ENCODE measurements at places on chromosomes 11 and 22. TPM values are rescaled to one million over a fixed set of nuclear protein-coding genes. Genes with fewer than 3 reads are reported as not detected.

The ZBTB16 gene
- 14.6 TPM for total RNA-seq

The OOSP4B gene
- total RNA-seq = not detected

The CNIH2 gene
- total RNA-seq = 2.7 TPM

The AQP11 gene
- total RNA-seq = 0.28 TPM

DNA sequence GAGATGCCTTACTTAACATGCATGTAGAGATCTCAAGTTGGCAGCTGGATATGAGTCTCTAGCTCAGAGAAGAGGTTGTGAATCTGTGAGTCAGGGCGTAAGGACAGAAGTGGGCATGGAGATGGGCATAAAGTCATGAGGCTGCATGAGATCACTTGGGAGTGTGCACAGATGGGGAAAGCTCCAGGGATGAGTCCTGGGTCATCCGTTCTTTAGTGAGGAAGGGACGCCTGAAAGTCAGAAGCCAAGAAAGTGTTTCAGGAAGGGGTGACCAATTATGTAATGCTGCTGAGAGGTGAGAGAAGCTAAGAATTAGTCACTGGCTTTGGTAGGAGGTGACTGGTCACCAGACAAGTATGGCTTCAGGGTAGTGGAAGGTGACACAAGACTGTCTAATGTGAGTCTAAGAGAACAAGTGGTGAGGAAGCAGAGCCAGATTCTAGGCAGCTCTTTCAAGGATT lies 6.7 kb downstream of the ACP2 start:
- no peak for DNase-seq

DNA sequence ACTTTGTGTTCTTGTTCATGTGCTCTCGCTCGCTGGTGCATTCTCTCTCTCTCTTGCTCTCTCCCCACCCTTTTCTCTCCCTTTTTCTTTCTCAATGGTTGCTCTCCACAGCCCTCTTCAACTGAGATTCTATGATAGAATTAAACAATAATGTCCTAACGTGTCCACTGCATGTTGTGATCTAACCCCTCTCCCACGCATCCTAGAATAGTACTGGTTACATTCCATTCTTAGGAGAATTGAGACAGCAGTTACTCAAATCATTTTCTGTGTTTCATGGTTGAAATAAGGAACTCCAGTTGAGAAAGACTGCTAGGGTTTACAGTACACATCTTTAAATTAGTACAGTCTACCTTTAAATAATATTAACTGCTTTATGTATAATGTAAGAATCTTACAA lies 318.1 kb upstream of the PITPNB start:
- DNase-seq = no peak

DNA sequence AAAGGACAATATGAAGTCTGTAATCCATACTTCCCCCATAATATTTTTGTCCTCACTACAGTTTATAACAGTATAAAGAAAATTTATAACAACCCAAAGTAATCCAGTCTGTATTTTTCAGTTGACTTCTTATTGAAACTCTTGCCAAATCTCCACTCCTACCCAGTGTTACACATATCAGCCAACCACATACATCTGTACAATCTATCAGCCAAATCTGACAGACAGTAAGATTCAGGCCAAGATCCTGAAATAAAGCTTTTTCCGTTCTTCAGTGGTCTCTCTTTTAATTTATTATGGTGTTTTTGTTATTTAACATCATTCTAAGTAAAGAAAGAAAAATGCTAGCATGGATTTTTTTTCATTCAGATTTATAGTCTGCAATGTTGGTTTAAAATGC lies 2370.9 kb upstream of the RAG2 start:
- DNase-seq = no peak

DNA sequence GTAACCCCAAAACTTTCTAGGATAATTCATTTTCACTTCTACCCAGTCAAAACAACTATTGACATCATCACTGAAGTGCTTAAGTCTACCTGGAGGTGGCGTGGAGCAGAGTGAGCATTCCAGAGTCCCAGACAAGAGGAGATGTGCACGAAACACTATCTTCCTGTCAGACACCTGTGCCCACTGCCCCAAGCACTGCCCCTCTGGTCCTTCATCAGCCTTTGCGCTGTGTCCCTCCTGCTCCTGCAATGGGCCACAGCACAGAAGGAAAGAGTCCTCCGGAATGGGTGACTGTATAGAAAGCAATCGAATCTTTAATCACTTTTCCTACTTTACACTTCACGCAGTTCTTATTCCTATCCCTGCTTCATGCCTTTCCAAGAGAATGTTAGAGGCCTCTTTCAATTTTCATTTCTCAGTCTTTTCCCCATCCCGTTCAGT lies 512 bp upstream of the GRIA4 start:
- no peak for DNase-seq

Measured in activated naive CD8-positive, alpha-beta T cell treated with anti-CD3 and anti-CD28 coated beads, Interleukin-2, amount 10 ng/mL, durations not matched to agents 7 days and 5 days (primary cell).